ENCODE measurements at places on chromosomes 11 and 22.

DNA sequence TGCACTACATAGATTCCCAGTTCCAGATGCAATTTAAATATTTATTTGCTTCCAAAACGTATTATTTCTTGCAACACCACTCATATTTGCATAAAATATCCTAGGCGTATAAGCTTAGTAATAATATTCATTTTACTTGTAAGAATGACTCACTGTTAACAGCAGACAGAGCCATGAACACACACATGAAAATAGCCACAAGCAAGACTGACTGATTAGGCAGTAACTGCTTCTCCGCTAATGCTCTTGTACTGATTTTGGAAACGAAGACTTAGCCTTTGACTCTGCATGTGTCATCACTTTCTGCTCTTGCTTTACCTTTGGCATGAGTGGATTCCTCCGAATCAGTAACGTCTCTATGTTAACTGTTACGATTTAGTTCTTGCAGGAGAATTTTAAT is 6.0 kb downstream of the OR10Q1 start:
- DNase-seq: no peak

- no peak for DNase-seq
These were observed 5.2 kb upstream of the BID start for GRCh38 chr22:17779286-17780115.

GRCh38 chr22:45164270-45165088 is 754 bp downstream of the NUP50 start:
- DNase-seq: peak; percentile 32

GRCh38 chr11:45736424-45736823 is 68.5 kb upstream of the SLC35C1 start:
- no peak for DNase-seq

DNA sequence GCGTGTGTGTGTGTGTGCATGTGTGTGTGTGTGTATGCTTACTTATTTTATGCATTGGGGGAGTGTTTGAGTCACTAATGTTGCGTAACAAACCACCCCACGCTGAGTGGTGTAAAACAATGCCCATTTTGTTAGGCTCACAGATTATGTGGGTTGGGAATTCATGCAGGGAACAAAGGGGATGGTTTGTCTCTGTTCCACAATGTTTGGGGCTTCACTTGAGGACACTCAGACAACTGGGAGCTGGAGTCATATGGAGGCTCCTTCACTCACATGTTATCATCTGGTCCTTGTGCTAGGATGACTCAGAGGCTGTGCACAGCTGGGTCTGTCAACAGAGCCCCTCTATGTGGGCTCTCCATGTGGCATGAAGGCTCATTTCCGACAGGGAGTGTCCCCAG is 51.3 kb upstream of the LARGE1 start:
- no peak for DNase-seq

GRCh38 chr11:14312736-14313438 is 46.1 kb downstream of the RRAS2 start:
- no peak for DNase-seq

- DNase-seq: peak; percentile 9
These were observed 876 bp downstream of the NFRKB start for GRCh38 chr11:129894278-129895125.

- no peak for DNase-seq
These were observed 71.6 kb downstream of the EXT2 start for GRCh38 chr11:44167046-44167445.

DNA sequence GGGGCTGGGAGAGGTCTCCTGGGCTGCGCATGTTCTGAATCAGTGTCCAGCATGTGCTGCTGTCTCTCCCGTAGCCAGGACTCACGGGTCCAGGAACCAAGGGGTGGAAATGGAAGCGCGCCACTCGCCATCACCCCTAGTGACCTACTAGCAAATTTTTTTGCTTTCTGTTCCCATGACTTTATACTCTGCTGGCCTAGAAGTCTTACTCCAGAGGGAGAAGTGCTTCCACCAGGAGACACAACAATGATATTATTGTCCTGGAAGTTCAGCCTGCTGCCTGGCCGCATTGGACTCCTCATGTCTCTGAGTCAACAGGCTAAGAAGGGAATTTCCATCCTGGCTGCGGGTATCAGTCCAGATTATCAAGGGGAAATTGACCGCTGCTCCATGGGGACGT is 729.7 kb downstream of the BRD1 start:
- no peak for DNase-seq

DNA sequence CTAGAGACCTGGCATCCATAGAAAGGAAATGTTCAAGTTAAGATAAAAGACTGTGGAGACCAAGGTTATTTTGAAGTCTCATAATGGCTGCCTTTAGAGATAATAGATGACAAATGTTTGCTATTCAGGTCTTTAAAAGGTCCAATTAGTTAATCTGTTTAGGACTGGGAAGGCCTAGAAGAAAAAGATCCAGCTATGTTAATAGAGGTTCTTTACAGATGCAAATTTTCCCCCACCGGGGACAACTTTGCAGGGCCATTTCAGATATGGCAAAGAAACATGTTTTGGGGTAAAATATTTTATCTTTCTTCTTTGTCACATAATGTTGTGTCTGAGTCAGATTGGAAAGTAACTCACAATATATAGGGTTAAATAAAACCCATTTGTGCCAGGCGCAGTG is 3.1 kb upstream of the APOBEC3G start:
- DNase-seq: no peak
